ENCODE measurements at places on chromosomes 7 and 10.

- no peak for DNase-seq
Measured at GRCh38 chr7:143485500-143485899, 7.8 kb downstream of the TAS2R41 start.

DNA sequence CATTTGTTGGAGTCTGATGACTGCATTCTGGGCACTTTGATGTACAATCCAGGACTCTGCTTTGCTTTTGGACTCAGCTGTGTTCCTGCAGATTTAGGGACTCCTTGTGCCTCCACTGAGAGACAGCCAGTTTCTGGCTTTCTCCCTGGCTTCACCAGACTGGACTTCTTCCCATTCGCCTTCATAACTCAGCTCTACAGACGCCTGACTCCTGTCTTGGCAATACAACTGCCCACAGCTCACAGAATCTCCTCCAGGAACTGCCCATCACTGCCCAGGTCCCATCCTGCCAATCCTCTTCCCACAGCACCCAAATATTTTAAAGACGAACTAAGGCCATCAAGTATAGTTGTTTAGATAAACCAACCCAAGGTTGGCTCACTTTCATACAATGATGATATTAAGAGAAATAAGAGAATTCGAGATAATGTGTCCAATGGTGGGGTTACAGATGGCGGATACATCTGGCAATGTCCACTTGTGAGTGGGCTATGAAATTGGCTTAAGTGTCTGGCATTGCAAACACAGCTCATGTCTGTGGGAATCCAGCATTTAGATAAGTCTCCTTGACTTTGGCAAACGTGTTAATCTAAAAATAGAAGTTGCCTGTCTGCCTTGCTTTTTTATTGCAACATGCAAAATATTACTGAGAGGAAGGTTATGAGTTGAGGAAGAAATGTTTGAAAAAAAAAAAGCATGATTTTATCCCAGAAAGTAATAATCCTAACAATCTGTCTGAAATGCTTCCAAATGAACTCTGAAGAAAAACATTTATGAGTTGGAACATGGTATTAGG, 95.1 kb downstream of the ITGA8 start:
- DNase-seq, result no peak

DNA sequence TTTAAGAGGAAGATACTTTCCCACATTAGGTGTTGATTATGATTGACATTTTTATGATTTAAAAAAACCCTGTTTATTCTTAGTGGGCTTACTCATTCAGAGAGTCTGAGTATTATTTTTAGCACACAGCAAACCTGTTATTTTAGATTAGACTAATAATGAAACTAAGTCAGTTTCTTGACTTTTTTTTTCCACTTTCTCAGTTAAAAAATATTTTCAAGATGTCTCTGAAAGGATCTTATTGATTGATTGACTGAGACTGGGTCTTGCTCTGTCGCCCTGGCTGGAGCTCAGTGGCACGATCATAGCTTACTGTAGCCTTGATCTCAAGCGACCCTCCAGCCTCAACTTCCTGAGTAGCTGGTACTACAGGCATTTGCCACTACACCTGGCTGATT, 20.4 kb upstream of the INPP5F start:
- no peak for DNase-seq

DNA sequence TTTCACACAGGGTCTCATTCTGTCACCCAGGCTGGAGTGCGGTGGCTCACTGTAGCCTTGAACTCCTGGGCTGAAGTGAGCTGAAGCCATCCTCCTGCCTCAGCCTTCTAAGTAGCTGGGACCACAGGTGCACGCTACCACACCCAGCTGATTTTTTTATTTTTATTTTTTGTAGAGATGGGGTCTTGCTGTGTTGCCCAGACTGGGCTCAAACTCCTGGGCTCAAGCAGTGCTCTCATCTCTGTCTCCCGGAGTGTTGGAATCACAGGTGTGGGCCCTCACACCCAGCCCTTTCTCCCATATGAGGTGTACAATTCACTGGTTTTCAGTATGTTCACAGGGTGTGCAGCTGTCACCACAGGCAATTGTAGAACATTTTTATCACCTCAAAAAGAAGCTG, 5.2 kb downstream of the INPP5A start:
- no peak for DNase-seq

DNA sequence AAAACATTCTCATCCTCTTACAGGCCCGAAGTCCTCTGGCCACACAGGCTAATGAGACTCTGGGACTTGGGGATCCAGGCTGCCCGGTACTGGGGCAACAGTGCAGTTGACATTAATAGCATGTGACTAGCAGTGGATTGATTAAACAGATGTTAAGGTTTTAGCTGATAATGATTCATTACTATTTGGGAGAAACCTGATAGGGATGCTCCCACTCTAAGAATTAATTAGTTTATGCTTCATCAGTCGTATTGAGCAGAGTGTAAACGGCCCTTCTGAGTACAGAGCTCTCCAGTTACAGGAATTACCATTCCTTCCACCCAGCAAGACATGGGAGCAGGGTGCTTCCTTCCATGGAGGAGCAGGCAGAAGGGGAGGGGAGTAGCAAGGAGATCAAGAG, 82.7 kb downstream of the RPS24 start:
- DNase-seq, result no peak
